ENCODE measurements at places on chromosomes 2 and 18. TPM values are rescaled to one million over a fixed set of nuclear protein-coding genes. Genes with fewer than 3 reads are reported as not detected.

The NRP2 gene
- total RNA-seq = 26.1 TPM

The MTCL1 gene
- 15.9 TPM for total RNA-seq

DNA sequence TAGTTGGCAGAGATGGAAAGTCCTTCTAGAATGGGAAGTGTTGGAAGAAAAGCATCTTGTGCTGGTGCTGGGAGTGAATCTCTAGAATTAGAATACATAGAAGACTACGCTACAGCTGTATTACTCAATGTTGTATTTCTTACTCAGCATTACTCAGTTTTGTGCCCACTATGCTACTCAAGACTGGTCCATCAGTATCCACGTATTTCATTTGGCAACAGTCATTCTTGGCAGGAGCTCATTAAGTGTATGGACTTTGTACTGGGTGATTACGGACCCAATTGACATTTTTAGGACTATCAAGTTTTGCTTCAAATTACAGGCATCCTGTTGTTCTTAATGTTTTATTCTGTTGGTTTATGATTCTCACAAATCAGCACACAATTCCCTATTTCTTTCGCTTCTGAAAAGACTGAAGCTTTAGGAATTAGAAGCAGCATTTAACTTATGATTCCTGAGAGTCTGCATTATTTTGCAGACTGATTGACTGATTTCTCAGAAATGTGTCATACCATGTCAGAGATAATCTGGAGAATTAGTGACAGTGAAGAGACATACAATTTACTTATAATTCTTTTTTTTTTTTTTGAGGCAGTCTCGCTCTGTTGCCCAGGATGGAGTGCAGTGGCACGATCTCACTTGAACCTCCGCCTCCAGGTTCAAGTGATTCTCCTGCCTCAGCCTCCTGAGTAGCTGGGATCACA, 136.9 kb downstream of the MYO3B start:
- no peak for DNase-seq

The PUM2 gene
- total RNA-seq = 118 TPM

GRCh38 chr2:194105358-194105757, 1551.7 kb upstream of the SLC39A10 start:
- no peak for DNase-seq

DNA sequence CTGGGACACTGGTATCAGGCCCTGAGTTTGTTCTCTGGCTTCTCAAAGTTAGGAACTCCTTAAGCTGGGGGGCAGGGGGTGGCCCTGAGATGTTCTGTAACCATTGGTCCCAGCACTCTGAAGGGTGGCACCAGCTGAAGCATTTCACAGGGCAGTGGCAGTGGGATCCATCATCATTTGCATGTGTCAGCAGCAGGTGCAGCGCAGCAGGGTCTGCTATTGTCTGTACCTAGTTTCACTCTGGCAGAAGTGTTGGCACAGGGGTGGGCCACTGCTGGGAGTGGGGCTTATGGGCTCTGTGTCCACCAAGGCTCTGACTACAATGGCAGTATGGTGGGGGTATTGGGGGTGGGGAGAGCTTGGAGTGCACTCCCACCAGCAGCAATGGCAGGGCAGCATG, 460.4 kb upstream of the ZNF804A start:
- no peak for DNase-seq

DNA sequence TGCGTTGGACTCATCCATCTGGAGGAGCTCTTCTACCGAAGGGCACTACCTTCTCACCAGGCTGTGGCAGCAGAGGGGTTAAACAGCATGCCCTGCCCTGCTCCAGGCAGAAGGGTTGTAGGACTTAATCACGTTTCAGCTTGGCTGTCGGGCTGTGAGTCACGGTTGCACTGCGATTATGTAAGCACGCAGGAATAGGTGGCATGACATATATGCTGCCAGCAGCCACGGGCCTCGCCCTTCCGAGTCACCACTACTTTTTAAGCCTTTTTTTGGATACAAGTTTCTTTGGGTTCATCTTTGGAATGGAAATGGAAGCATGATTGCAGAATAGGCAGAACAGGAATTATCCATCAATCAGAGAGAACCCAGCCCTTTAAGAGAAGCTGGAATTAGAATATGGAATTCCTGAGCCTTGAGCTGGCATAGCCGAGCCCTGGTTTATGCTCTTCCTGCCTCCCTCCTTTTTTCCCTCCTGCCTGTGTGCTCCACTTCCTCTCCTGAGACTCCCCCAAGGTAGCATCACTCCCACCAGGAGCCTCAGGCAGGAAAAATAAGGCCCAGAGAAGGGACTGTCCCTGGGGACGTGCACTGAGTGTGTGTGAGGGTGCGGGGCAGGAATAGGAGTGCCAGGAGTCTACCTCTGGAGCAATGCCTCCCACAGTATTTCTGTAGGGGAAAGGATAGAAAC, 86.8 kb downstream of the SEMA4F start:
- DNase-seq = no peak

- no peak for DNase-seq
These were observed 219.9 kb downstream of the TMX3 start for GRCh38 chr18:68494802-68495581.

The HDAC4 gene
- 20.4 TPM for total RNA-seq

DNA sequence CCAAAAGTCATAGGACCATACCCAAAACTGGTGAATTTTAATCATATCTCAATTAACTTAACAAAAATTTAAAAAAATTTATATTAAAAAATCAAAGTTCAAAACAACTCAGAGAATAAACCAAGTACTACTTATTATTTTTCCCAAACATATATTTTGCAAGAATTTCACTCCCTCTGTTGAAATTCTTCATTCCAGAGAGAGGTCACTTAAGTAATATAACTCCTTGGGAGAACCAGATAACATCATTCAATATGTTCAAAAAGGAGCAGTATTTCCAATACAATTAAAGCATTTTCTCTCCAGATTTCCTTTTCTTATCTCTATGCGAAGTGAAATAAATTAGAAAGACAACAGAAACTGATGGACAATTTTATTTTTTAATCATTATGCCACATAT, 165.9 kb upstream of the RND3 start:
- no peak for DNase-seq

DNA sequence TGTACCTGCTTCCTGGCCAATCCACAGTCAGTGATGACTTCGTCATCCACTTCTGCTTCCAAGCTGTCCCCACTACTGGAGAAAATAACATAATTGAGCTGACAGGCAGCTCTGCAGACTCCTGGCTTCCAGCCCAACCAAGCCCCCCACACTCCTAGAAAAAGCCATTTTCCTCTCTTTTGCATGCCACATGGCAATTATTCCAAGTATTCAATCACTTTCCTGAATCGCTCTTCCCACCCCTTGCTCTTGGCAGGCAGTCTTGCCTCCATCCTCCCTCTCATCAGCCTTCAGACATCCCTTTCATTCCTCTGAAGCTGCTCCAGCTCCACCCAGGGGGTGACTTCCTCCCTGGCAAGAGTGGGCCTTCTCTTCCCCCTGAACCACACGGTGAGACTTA, 14.3 kb upstream of the ST8SIA5 start:
- no peak for DNase-seq

The SLC4A5 gene
- total RNA-seq = 1.2 TPM

DNA sequence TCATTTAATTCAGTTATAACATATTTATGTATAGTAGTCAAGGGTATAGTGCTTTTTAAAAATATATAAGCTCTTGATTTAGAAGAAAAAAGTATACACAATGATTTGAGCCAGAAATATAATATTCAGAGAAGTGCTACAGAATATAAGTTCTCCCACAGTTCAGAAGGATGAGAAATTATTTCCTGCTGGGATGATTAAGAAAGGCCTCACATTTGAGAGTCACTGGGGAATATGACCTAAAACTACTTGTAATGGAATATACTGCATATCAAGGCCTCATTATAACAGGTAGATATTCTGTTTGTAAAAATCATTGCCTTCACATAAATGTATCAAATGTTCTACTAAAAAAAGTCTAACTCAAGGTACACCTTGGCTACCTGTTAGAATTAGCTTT, 203.5 kb downstream of the MBD2 start:
- DNase-seq = no peak

DNA sequence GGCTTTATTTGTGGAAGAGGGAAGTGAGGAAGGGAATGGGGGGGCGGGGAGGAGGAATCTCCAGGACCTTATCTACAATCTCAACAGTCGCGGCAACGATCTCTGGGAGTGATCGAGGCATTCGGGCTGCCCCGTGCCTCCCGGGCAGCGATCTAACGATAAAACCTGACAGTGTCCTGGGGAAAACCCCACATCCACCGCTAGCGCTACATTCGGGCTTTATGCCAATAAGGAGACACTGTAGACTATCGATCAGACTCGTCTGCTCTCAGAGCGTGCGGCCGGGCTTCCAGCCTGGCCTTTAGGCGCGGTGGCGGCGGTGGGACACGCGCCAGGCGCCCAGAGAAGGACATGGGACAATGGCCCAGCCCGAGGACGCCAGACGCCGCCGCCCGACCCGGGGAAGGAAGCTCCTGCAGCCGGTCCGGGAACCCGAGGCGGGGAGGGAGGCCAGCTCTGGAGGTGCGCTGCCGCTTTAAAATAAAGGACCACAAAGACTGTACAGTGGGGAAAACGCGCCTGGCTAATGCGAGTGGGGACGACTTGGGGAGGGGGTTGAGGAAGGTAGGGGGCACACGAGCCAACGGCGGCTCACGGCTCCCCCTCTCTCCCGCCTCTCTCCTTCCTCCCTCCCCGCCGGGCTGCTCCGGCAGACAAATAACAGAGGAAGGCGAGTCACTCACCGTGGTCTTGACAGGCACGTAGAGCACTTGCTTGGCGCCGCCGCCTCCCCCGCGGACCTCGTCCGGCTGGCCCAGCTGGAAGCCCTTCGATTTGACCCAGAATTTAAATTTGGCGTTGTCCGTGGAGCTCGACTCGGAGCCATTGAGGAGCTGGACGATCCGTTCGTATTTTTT, 2.2 kb downstream of the NOL4 start:
- DNase-seq = no peak

The ELOA2 gene
- not detected for total RNA-seq

GRCh38 chr18:48838921-48839818, 111.6 kb downstream of the SMAD7 start:
- no peak for DNase-seq

The PTPRM gene
- 102 TPM for total RNA-seq

GRCh38 chr2:211408483-211408891, 852.1 kb downstream of the CPS1 start:
- no peak for DNase-seq

GRCh38 chr18:44526705-44527415, 153.8 kb upstream of the SETBP1 start:
- DNase-seq = no peak

DNA sequence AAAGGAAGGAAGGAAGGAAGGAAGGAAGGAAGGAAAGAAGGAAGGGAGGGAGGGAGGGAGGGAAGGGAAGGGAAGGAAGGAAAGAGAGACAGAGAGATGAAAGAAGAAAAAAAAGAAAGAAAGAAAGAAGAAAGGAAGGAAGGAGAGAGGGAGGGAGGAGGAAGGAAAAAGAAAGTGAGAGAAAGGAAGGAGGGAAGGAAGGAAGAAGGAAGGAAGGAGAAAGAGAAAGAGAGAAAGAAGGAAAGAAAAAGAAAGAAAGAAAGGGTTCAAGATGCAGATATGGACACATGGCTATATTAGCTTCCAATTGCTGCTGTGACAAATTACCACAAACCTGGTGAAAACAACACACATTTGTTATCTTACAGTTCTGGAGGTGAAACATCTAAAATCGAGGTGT, 20.4 kb upstream of the UBE2F start:
- no peak for DNase-seq

- no peak for DNase-seq
These were observed 13.2 kb downstream of the MAP4K4 start for GRCh38 chr2:101710471-101711318.

DNA sequence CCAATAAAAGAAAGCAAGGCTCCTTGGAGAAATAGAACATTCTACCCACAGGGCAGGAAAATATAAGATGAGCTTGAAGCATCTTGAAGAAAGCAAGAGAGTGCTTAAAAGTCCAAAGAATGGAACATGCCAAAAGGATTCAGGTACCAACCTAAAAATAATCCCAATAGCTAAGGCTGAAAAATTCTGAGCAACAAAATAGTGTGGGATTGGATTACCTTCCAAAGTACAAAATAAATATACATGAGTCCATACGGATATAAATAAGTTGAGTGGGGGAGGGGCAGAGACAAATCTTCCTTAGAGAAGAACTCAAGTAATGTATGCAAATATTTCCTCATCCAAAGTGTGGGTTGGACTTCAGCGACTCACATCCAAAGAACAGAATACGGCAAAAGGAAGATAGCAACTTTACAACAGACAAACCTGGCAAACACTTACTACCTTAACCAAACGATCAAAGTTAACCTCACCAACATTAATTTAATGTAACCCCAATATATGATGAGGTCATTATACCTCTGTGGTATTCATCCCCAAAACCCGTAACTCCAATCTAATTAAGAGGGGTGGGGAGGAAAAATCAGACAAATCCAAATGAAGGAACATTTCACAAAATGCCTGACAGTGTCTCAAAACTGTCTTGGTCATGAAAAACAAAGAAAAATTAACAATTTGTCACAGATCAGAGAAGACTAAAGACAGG, 26.9 kb downstream of the MEMO1 start:
- no peak for DNase-seq

- DNase-seq = no peak
These were observed 222.5 kb downstream of the DLGAP1 start for GRCh38 chr18:4232656-4233055.

DNA sequence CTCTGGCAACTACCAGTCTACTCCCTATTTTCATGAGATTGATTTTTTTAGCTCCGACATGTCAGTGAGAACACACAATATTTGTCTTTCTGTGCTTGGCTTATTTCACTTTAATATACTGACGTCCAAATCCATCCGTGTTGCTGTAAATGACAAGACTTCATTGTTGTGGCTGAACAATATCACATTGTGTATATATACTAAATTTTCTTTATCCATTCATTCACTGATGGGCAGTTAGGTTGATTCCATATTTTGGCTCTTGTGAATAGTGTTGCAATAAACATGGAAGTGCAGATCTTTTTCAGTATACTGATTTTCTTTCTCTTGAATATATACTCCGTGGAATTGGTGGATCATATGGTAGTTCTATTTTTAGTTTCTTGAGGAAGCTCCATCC, 5.8 kb upstream of the TTC21B start:
- no peak for DNase-seq

DNA sequence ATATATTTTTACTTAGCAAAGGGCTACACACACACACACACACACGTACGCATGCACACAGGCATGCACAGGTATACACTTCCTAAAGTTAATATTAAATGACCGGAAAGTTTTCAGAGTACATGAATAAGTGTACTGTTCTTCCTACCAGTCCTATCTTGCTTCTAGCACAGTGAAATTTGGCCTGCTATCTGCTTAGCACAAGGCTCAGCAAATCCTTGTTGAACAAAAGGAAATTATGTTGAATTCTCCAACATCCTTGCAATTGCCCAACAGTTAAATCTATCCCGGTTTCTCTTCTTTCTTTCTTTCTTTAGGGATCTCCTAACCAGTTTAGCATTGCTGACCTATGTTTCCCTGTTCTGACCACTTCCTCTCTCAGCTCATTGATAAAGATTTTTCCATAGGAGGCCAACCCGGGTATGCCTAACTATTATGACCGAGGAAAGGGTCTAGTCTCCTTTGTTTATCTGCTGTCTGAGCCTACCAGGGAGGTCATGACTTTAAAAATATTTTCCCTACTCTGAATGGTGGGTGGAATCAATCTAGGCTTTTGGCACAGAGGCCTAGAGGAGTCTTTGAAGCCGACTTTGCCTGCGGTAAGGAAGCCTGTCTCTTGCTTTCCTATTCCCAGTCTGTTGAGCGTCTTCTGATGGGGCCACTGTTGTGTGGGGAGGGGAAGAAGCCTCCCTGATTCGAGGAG, 400.7 kb downstream of the HRH4 start:
- no peak for DNase-seq

GRCh38 chr18:34694591-34695165, 15.4 kb upstream of the DTNA start:
- no peak for DNase-seq

The LRRTM1 gene
- 11.4 TPM for total RNA-seq

The SAG gene
- 0.82 TPM for total RNA-seq
